Cerebellum (tissue), 4 donors: ENCODE measurements at places on chromosomes 16 and 17.

- DNase-seq = no peak
These were observed 4.3 kb upstream of the CCL22 start for GRCh38 chr16:57354311-57354710.

DNA sequence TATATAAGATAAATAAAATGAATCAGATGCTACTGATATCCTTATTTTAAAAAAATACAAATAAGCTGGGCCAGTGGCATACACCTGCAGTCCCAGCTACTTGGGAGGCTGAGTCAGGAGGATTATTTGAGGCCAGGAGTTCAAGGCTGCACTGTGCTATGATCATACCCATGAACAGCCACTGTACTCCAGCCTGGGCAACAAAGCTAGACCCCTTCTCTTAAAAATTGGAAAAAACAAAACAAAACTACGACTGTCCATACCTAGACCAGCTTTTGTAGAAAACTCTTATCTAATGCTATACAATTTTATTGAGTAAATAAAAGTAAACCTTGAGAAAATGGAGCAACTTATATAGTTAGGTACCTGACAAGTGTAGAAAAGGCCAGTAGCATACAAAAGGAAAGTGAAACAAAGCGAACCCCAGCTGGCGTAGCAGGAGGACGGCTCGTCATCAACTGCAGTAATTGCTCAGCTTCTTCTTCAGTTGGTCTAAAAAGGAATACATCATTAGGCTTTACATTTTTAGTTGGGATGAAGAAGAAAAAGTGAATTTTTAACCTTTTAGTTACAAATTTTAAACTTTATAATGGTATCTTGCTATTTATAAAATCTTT is 23.6 kb downstream of the INTS2 start:
- no peak for DNase-seq

DNA sequence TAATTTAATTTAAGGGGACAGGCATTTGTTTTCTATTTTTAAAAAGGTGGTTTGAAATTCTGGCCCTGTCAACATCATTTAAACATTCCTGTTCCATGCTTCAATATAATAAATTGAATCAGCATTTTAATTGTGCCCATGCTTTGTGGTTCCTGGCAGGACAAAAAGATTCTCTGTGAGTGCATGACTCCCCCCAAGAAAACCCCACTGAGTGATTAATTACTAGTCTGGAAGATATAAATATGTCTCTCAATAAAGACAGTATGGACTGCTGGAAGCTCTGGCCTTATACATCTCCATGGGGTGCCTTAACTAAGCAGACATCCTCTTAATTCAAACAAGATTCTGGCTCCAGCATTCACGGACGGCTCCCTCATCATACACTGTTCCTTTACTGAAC is 95.0 kb upstream of the PSMD7 start:
- no peak for DNase-seq

GRCh38 chr17:70597774-70598173 is 428.4 kb downstream of the KCNJ2 start:
- DNase-seq = no peak
